Endothelial cell (in vitro differentiated cells): ENCODE measurements at places on chromosomes 1 and 21.
A peak's percentile ranks its signal among the peaks of the same experiment; 100 is the strongest.

- no peak for DNase-seq
These were observed 442 bp upstream of the PPP1R12B start for GRCh38 chr1:202348005-202348508.

DNA sequence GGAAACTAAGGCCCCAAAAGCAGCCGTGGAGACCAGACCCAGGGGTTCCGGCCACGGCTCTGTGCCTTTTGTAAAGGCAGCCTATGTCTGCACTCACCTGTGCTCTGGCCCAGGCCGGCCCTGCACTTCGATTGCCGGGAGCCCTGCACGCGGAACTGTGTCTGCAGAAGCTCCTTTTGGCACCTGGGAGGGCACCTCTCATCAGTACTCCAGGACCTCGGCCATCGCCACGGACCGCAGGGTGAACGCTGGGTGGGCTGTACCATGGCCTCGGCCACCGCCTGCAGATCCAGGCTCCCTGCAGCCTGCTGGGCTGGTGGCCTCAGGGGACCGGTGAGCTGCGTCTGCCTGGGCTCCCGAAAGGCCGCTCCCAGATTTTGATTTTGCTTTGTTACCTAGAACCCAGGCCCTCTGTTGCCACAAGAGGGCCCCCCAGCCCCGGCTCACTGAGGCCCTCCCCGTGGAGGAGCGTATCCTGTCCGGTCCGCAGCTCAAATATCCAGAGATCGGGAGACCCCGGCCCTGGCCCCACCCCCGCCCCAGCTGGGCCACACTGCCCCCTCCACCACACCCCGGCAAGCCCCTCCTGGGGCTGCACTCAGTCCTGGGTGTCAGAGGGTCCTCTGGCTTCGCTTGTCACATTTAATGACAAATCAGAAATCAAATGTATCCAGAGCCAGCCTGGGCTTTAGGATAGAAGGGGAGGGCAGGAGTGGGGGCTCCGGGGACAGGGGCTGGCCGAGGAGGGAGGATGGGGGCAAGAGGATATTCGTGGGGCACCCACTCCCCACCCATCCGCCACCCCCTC lies 60.2 kb upstream of the PDE9A start:
- peak; percentile 80 for DNase-seq

- DNase-seq, result no peak
These were observed 68.9 kb downstream of the NRIP1 start for GRCh38 chr21:14995695-14996490.

DNA sequence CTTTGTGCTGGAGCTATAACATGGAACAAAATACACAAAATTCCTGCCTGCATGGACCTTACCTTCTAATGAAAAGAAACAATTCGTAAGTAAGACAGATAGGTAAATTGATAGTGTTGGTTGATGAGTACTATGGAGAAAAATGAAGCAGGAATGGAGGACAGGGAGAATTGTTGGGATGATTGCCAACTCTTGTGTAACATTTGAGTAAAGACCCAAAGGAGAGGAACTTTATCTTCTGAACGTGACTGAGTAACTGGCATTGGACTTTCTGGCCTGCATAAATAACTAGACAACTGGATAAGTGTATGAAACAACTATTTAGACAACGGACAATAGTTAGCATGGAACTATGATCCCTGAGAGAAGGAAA lies 6.8 kb upstream of the EFCAB14 start:
- DNase-seq, result no peak

DNA sequence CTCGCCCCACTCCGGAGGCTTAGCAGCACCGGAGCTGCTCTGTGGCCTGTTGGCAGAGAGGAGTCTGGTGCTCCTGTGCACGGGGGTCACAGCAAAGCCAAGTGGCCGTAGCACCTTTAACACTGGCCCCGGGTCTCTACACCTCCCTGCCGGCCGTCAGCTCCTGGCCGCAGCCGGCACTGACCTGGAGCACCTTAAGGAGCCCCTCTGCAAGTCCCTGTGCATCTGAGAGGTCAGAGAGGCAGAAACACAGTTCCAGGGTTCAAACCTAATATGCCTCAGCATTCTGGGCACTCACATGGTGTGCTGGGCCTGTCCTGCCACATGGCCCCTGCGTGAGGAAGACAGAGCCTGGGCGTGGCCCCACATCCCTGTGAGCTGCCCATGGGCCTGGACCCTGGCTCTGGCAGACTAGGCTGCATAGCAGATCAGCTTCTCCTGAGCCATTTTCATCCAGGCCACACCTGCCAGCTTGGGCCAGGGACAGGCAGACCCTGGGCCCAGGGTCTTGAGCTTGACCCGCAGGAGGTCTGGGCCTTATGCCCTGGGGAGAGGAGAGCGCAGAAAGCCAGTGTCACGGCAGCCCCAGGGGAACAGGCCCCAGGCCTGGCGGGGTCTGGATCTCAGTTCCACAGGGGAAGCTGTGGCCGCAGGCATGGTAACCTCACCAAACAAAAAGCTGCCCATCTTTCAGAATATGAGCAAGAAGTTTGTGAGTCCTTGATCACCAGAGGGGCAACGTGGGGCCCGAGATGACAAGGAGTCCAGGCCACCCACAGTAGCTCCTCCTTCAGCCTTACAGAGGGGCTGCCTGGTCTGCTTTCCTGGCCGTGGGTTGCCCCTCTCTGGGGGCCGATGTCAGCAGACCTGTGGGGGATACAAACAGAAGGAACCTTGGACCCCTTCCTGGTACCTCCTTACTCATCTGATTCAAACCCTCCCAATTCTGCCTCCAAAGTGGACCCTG lies 146.0 kb upstream of the COL6A1 start:
- DNase-seq, result no peak

GRCh38 chr1:152884966-152885624 lies 7.0 kb downstream of the SMCP start:
- DNase-seq, result no peak

DNA sequence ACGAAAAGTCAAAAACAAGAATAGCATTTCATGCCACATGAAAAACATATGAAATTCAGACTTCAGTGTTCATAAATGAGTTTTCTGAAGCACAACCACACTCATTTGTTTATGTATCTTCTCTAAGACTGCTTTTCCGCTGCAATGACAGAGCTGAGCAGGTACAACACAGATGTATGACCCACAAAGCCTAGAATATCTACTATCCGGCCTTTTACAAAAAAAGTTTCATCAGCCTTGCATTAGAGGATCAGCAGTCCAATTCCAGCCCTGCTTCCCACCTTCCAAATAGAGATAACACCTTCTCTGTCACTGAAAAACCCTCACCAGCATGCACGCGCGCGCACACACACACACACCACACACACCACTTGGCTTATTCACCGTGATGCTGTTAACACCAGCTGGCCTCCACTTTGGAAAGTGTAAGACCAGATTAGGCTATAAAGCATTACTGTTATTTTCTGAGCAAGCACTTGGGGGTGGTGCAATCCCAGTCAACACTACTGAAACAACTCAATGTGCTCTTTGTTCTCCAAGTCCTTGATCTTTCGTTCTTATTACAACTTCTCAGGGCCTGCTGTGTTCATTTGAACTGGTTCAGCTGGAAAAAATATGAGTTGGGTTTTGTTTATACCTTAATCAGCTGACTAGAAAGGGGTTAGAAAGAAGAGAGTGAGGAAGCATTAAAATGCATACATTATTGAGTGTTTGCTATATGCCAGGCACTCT lies 90.0 kb downstream of the GLUL start:
- no peak for DNase-seq
